ENCODE measurements at places on chromosomes 3 and 15. TPM values are rescaled to one million over a fixed set of nuclear protein-coding genes. Genes with fewer than 3 reads are reported as not detected.
A peak's percentile ranks its signal among the peaks of the same experiment; 100 is the strongest.

Gene CCDC13
- not detected for total RNA-seq

Gene GOLGA6L7
- not detected for total RNA-seq

Gene MAP6D1
- total RNA-seq = 0.70 TPM

Gene NUSAP1
- 227 TPM for total RNA-seq

Gene KLHL40
- not detected for total RNA-seq

Gene TNFSF10
- total RNA-seq = 31.8 TPM

- no peak for DNase-seq
- H3K4me1 ChIP-seq = no peaks in the 10 kb centered on the region
- H3K27me3 ChIP-seq = peaks cover 8% of the 10 kb centered on the region
Observed at GRCh38 chr15:63004211-63004610, 38.3 kb upstream of the TPM1 start.

DNA sequence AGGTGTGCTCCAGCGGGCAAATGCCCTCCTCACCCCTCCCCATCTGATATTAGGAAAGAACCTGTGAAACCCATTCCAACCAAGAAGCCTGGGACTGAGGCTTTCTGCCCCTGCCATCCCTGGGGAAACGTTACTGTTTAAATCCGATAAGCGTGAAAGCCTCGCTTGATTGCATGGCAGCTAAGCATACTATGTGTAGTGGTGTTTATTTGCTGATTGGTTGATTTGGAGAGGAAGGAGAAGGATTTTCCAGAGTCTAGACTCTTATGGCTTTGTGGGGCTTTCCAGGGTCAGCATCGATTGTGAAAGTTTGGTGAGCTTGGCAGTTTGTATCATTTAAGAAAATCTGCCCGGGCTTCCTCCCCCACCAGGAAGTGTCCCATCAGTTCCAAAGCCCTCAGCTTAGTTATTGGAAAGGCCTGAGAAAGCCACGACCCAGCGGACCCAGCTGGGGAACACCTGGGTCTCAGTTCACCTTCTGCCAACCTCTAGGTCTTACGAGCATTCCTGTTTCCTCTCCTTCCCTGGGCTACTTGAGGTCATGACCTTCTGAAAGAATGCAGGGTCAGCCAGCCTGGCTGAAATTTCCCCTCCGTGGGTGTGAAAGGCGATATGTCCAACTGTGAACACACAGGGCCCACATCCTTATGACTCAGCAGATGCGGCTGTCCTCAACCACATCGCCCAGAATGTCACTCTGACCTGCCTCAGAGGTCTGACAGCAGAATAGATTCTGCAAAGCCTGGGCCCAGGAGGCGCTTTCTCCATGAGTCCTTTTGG is 62.8 kb upstream of the HERC1 start:
- DNase-seq = peak; percentile 63
- H3K4me3 ChIP-seq = no peak overlapping the region
- no peaks in the 10 kb centered on the region for H3K36me3 ChIP-seq
- H3K27ac ChIP-seq = peak overlapping the region; percentile 7

DNA sequence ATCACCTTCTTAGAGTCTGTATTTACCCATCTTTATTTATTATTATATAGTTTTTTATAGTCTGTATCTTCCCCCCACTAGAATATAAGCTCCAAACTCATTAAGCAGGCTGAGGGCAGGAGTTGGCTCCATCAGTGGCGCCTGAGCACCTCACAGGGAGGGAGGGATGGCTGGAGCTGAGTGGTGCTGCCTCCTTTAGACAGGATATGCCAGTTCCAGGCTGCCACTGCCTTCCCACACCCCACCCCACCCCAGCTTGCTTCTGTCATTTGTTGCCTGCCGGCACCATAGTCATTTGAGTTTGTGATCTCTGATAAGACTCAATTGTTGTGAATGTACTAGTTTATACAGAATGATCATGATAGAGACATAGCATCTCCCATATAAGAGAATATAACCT is 85.5 kb downstream of the KLHL25 start:
- peak; percentile 56 for DNase-seq
- H3K4me1 ChIP-seq = peaks cover 83% of the 10 kb centered on the region
- H3K36me3 ChIP-seq = peaks cover 46% of the 10 kb centered on the region
- H3K4me3 ChIP-seq = peak overlapping the region; percentile 20

DNA sequence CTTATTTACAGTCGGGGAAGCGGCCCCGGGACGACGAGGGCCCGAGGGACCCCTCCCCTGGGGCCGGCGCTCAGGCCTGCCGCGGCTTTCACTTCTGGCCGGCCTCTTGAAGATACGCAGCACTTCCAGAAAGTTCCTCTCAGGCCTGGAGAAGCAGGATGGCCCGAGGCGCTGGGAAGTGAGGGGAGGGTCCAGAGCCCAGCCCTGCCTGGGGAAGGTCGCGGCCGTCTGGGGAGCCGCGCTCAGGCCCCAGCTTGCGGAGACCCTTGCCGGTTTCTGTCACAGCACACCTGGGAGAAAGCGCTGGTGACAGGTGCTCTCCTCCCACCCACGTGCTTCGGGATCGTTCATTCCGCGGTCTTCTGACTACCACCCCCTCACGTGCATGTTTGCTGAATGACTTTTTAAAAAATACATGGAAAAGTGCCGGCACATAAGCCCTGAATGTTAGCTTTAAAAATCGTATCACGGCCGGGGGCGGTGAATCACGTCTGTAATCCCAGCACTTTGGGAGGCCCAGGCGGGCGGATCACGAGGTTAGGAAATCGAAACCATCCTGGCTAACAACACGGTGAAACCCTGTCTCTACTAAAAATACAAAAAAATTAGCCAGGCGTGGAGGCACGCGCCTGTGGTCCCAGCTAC is 727 bp upstream of the TM2D3 start:
- peak overlapping the region; percentile 83 for H3K4me3 ChIP-seq
- H3K4me1 ChIP-seq = peaks cover 37% of the 10 kb centered on the region
- H3K36me3 ChIP-seq = peaks cover 17% of the 10 kb centered on the region
- H3K27ac ChIP-seq = peak overlapping the region; percentile 90
- DNase-seq = peak; percentile 44

DNA sequence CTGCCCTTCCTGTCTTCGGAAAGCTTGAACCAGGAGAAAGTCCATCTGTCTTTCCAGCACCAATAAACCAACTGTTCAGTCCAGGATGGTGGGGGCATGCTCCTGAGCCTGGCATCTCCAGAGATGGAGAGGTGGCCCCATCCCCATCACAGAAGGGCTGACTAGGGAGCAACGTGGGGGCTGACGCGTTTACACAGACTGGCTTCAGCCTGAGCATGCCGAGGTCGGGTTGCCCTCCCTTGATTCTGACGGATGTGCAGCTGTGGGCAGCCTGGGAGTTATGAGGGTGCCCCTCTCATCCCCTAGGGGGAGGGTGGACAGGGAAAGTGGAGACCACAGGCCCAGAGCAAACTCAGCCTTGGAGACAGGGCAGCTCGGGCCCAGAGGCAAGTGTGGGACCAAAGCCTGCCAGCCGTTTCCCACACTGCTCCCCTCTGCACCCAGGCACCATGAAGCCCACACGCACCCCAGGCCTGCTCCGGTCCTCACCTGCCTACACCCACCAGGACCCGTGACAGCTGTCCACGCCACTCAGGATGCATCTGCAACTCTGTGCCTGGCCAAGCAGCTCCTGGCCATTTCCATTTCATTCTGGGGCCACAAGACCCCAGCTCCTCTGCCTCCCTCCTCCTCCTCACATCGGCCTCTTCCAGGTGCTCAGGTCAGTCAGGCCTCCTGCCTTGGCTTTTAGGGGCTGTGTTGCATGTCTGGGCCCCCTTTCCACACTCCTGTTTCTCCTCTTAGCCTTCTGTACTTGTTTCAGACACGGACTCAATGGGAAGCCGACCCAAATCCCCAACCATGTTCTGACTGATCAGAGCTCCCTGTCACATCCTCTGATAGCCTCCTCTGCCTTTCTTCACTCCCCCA is 48.2 kb upstream of the SLC41A3 start:
- peak; percentile 4 for DNase-seq
- no peak overlapping the region for H3K27ac ChIP-seq
- no peak overlapping the region for H3K4me3 ChIP-seq
- peaks cover 5% of the 10 kb centered on the region for H3K27me3 ChIP-seq
- no peaks in the 10 kb centered on the region for H3K36me3 ChIP-seq
- no peaks in the 10 kb centered on the region for H3K4me1 ChIP-seq

GRCh38 chr3:27923349-27924068 is 201.4 kb upstream of the EOMES start:
- no peak overlapping the region for H3K27ac ChIP-seq
- H3K27me3 ChIP-seq = peaks cover 1% of the 10 kb centered on the region
- no peaks in the 10 kb centered on the region for H3K36me3 ChIP-seq
- no peak for DNase-seq

DNA sequence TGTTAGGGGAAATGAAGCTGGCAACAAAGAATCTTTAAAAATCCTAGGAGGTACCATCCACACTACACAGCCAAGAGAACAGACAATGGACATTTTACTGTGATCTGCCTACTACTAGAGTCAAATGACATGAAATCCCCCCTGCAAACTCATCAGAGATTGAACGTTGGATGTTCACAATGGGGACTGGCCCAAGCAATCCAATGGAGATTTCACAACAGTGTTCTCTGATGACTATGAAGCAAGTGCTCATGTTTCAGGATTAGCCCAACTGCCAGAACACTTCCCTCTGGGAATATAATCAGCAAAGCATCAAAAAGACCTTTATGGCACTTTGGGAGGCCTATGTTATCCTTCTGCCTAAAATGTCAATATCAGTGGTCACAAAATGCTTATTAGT is 97.8 kb downstream of the IGSF11 start:
- H3K4me3 ChIP-seq = no peak overlapping the region
- DNase-seq = no peak
- no peaks in the 10 kb centered on the region for H3K27me3 ChIP-seq
- no peak overlapping the region for H3K27ac ChIP-seq
- H3K4me1 ChIP-seq = peaks cover 10% of the 10 kb centered on the region

DNA sequence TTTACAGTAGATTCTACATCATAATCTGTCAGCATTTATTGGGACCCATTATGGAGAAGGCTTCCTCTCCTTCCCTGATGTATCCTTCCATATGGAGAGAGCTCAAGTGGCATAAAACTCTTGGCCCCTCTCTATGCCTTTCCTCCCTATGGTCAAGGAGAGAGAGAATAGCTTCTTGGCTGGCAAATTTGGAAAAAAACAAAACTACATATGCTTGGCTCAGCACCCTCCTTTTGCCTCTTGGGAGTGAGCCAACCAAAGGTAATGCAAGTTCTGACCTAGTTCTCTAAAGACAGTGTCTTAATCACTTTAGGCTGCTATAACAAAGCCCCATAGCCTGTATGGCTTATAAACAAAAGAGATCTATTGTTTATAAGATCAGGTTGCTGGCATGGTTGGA is 37.5 kb downstream of the C3orf70 start:
- no peak overlapping the region for H3K27ac ChIP-seq
- H3K36me3 ChIP-seq = no peaks in the 10 kb centered on the region
- DNase-seq = no peak
- peaks cover 8% of the 10 kb centered on the region for H3K27me3 ChIP-seq
- H3K4me1 ChIP-seq = no peaks in the 10 kb centered on the region

GRCh38 chr15:52668133-52668532 is 11.1 kb downstream of the ATOSA start:
- H3K27me3 ChIP-seq = no peaks in the 10 kb centered on the region
- H3K27ac ChIP-seq = no peak overlapping the region
- no peak for DNase-seq

DNA sequence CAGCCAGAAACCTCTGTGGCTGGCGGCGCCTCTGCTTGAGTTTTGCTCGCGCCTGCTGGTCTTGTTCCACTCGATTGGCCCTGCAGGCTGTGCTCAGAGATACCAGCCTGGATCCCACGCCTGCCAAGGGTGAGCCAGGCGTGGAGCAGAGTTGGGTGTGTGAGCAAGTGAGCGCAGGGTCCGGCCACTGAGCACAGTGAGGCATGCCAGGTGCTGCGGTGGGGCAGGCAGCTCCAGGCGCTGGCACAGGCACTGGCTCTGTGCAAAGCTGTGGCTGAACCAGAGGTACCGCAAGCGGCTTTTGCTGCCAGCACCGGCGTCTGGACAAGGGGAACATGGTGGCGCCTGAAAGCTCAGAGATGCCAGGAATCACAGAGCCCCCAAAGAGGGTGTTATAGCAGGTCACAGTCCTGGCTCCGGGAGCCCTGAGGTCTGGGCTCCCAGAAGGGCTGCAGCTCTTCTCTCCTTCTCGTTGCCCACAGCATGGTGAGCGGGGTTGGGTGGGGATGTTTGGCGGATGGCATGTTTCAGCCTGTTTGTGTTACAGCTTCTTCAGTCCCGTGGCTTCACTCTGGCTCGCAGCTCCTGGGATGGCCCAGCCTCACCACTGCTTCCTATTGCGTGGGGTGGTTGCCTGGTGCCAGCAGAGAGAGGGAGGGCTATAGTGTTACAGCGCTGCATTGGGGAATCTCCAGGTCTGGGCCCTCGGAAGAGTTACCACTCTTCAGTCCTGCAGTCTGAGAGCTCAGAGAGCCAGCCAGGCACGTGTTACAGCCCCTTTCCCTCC is 73.9 kb downstream of the NR1D2 start:
- no peaks in the 10 kb centered on the region for H3K36me3 ChIP-seq
- no peak for DNase-seq
- H3K27me3 ChIP-seq = no peaks in the 10 kb centered on the region
- H3K4me3 ChIP-seq = no peak overlapping the region
- H3K4me1 ChIP-seq = no peaks in the 10 kb centered on the region

- DNase-seq = no peak
- H3K27me3 ChIP-seq = no peaks in the 10 kb centered on the region
- no peak overlapping the region for H3K27ac ChIP-seq
- no peaks in the 10 kb centered on the region for H3K4me1 ChIP-seq
- no peaks in the 10 kb centered on the region for H3K36me3 ChIP-seq
- no peak overlapping the region for H3K4me3 ChIP-seq
Observed at GRCh38 chr3:36197151-36197550, 183.2 kb upstream of the STAC start.

GRCh38 chr3:149777414-149778214 is 14.7 kb downstream of the ANKUB1 start:
- no peak overlapping the region for H3K27ac ChIP-seq
- no peaks in the 10 kb centered on the region for H3K4me1 ChIP-seq
- H3K36me3 ChIP-seq = no peaks in the 10 kb centered on the region
- H3K4me3 ChIP-seq = no peak overlapping the region
- H3K27me3 ChIP-seq = peaks cover 5% of the 10 kb centered on the region

DNA sequence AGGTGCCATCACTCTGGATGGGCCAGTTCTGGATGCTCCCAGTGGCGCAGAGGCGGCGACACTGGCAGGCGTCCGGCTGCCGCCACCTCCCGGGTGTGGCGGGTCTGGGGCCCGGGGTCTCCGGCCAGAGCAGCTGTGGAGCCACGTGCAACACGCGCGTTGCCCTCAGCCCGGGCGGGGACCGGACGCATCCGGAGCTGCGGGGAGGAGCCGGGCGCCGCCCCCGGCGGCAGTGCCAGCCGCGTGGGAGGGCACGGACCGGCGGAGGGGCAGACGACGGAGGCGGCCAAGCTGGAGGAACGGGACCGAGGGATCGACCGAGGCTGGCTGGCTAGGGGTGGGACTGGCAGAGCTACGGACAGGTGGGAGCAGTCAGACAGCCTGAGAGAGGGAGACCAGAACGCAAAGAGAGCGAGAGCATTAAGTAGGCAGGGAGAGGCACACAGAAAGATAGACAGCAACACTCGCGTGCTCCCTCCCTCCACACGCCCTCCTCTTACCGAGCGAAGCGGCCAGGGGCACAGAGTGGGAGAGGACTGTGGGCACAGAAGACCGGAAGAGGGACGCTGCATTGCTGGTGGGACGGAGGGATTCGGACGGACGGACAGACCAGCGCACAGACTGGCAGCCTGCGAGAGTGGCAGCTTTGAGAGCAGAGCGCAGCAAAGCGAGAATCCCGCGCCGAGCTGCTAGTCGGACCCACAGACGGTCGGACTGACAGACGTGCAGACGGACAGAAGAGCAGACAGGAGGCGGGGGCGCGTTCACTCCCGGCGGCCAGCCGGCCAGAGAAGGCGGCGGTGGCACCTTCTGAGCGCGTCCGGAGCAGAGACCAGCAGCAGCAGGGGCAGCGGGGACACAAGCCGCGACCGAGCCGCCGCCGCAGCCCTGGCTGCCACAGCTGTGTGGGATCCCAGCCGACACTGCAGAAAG is at the start of gene ARPP21:
ARPP21 (plus strand) TSS at position 272 of the 933 bp plus-strand sequence. CDS start 42,227 bp downstream, outside the sequence.
- no peak within 1 kb of the TSS for H3K27ac ChIP-seq
- H3K4me1 ChIP-seq = peaks cover 3% of the 10 kb centered on the region
- H3K27me3 ChIP-seq = peaks cover 18% of the 10 kb centered on the region
- no peak for DNase-seq
- no peak within 1 kb of the TSS for H3K4me3 ChIP-seq
- H3K36me3 ChIP-seq = no peaks in the 10 kb centered on the region

Measured in activated CD4-positive, alpha-beta memory T cell treated with anti-CD3 and anti-CD28 coated beads for 36 hours (primary cell).